Renal pelvis (tissue), 12 donors: ENCODE measurements at places on chromosomes 4 and X. TPM values are rescaled to one million over a fixed set of nuclear protein-coding genes. Genes with fewer than 3 reads are reported as not detected.

Gene TMEM156
- polyA plus RNA-seq, result 2.7 TPM

Gene LANCL3
- polyA plus RNA-seq, result 0.23 TPM

Gene ADGRA3
- polyA plus RNA-seq, result 52.1 TPM

DNA sequence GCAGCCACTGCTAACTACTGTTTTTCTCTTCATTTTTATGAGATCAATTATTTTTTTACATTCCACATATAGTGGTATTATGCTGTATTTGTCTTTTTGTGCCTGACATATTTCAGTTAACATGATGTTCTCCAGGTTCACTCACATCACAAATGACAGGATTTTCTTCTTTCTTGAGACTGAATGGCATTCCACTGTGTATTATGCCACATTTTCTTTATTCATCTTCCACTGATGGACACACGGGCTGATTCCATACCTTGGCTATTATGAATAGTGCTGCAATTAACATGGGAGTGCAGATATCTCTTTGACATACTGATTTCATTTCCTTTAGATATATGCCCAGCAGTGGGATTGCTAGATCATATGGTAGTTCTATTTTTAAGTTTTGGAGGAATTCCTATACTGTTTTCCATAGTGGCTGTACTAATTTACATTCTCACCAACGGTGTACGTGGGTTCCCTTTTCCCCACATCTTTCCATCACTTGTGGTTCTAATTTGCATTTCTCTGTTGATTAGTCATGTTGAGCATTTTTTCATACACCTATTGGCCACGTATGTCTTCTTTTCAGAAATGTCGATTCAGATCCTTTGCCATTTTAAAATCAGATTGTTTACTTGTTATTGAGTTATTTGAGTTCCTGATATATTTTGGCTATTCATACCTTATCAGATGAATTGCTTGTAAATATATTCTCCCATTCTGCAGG is 14.9 kb upstream of the ZCCHC4 start:
- DNase-seq, result no peak

DNA sequence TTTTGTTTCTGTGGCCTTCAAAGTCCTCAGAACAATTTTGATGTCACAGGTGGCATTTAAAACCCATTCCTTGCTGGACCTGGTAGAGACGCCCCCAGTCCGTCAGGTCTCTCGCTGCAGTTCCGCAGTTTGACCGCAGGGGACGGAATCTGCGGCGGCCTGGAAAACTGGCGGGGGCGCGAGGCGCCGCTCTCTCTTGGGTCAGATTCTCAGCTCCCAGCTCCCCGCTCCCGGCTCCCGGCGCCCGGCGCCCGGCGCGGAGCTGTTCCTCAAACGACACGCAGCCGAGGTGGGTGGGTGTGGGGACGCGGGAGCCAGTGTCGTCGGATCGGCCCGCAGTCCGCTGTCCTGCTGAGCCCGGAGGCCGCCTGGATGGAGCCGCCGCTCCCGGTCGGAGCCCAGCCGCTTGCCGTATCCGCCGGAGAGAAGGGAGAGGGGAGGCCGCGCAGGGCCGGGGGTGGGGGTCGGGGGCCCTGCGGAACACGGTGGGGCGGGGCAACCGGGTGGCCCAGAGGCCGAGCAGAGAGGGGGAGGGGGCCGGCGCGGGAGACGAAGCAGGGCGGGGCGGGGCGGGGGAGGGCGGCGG is at the start of gene OCRL:
OCRL (plus strand) TSS at position 192 of the 586 bp plus-strand sequence; CDS start at position 373, 181 bp downstream.
- DNase-seq, result peak; percentile 63

DNA sequence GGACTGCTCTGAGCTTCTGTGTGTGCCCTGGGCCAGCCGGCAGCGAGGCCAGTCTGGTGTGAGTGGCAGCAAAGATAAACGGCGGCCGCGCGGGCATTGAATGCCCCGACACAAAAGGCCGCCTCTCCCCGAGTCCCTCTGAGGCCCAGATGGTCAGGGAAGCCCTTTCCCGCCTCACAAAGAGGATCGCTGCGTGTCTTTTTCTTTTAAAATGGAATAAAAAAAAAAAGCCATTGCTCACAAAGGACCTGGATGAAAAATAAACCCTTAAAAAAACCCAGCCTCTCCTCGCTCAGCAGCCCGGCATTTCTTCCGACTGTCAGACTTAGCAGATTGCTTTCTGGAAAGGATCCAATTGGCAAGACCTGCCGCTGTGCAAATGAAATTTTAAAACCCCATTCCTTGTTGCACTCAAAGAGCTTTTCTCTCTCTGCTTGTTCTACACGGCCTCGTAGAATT is 578.7 kb downstream of the BCOR start:
- DNase-seq, result peak; percentile 49

- DNase-seq, result no peak
Measured at GRCh38 chrX:102976286-102976685, 39.2 kb downstream of the RAB40AL start.

GRCh38 chrX:78119521-78120227 is 15.6 kb downstream of the PGK1 start:
- no peak for DNase-seq

DNA sequence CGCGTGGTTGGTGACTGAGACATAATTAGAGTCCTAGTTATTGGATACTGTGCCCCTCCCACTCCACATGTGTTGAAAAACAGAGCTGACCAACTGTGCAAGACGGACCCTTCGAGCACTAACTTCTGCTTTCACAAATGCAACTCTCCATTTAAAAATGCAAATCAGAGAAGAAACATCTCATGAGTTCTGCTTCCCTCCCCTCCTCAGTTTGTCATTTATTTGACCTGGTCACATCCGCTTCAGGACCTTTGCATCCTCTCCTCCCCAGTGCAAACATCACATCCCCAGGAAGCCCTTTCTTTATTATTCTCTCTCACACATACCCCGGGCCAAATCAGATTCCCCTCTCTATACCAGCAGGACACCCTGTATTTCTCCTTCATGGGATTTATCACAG is 38.1 kb upstream of the NOCT start:
- no peak for DNase-seq
